ENCODE measurements at places on chromosomes 1 and 21.

- DNase-seq, result no peak
Observed at GRCh38 chr1:182198006-182198605, 136.6 kb upstream of the ZNF648 start.

- no peak for DNase-seq
Observed at GRCh38 chr1:48493970-48494769, 22.2 kb upstream of the SPATA6 start.

DNA sequence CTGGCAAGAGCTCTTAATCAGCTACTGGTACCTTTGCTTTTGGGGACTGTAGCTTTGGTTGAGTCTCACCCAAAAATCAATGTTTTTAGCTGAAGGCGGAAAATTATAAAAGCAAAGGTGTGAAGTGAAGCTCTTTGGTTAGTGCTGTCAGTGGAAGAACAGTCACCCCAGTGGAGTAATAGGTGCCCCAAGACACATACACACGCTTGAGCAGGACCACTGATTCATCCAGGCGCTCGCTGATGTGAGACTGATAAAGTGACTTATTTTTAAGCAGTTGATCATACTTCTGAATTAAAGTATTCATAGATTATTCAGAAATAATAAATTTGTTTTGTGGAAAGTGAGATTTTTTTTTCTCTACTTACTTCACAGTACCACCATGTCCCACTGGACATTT lies 37.1 kb downstream of the TGFB2 start:
- no peak for DNase-seq

DNA sequence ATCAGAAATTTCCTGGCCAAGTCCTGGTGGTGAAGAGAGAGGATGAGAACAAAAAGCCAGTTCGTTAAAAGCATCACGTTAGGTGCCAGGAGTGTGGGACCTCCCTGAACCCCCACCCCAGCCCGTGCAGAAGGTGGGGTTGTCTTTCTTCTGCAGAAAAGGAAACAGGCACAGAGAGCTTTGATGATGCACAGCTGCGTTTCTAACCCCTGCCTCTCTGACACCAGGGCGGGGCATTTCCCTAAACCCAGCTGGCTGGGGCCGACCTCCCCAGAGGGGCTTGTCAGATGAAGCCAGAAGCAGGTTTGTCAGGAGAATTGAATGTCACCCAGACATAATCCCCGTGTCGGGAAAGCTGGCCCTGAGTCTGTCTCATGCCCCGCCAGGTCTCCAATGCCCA lies 189.3 kb upstream of the EDN2 start:
- DNase-seq, result no peak

GRCh38 chr1:94315552-94316116 lies 78.2 kb upstream of the ARHGAP29 start:
- no peak for DNase-seq

DNA sequence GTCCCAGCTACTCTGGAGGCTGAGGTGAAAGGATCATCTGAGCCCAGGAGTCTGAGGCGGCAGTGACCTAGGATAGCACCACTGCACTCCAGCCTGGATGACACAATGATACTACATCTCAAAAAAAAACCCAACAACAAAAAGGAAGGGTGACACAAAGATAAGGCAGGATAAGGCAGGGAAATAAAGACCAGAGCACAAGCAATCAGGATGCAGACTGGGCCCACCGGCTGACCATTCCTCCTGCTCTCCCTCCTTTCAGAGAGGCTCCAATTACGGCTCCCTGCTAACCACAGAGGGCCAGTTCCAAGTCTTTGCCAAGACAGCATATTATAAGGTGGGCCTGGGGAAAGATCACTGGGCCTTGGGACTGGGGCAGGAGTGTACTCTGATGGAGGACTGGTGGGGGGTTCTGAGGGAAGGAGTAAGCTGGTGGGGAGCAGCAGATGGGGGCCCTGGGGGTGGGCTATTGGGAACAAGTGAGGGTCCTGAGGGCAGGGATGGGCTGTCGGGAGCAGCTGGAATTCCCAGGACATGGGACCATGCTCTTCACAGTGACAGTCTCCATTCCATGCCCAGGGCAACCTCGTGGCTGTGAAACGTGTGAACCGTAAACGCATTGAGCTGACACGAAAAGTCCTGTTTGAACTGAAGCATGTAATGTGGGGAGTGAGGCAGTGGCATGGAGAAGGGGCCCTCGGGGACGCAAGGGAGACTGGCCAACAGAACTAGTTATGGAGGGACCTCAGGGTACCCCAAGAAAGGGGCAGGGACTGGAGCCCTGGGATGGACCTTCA lies 7.3 kb downstream of the NPR1 start:
- no peak for DNase-seq

DNA sequence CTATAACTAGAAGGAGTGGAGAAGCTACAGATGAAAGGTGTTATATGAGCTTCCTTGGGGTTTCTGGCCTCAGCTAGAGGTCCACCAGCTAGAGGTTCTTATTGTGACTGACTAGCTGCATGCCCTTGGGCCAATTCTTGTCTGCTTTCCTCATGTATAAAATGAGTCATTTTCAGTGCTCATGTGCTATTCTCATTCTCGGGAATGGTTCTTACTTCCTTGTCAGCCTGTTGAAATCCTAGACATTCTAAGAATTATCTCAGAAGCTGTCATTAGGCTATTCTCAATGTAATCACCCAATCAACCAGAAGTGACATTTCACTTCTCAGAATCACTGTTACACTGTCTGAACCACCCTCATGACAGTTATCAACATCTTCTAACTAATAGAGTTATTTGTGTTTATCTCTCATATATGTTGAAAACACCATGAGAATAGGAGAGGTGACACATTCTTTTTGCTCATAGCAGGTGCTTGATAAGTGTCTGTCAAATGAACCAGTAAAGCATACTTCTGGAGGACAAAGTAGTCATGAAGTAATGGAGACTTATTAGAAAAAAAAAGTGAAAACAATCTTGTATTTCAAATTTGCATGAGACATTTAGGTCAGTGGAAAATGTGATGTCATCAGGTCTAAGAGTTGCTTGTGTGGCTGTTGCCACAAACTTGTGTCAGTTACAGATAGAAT lies 122.8 kb upstream of the IVNS1ABP start:
- no peak for DNase-seq

GRCh38 chr1:158020259-158020885 lies 26.9 kb downstream of the KIRREL1 start:
- DNase-seq, result no peak

DNA sequence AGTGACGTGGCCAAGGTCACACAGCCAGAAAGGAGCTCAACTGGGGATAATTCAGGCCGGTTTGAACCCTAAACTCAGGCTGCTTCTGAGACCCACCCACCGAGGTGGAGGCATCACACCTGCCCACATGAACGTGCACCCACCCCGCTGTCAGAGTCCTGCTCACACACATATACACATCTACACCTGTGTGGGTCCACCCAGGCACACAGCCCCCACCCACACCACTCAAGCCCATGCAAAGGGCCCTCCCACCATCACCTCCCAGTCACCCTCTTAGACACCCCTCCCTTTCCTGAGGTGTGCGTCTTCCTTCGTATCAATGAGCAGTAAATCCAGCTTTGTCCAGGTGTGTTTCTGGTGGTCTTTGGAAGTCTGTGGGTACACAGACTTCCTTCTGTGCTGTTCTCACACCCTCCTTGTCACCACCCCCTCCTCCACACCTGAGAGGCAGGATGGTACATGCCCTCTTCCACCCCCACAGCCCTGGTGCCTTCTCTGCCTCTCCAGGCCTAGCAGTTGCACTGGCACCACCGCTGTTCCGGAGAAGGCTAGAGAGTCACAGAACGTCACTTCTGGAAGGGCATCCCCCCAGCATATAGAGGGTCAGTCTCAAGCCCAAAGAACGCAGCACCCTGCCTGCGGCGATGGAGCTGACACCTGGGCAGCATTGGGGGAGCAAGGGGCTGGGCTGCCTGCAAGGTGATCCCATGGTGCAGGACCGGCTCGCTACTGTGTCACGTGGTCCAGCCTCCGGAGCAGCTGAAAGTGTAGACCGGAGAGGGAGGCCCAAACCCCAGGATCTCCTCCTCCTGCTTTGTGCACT lies 18.9 kb upstream of the FAM131C start:
- no peak for DNase-seq

DNA sequence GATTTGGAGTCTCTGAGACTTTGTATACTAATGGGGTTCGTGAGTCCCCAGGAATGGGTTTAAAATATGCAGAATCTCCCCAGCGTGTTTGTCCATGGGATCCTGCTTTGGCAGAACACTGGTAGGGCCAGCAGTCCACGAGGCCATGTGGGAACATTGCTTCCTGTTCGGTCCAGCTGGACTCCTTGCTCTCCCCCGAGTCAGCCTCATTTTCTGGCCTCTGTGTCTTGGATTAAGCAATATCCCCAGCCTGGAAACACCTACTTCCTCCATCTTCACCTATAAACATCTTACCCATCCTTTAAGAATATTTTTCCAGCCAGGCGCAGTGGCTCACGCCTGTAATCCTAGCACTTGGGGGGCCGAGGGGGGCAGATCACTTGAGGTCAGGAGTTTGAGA lies 142.4 kb downstream of the NAV1 start:
- DNase-seq, result no peak

- DNase-seq, result no peak
Observed at GRCh38 chr1:235628316-235629005, 21.1 kb downstream of the GNG4 start.

DNA sequence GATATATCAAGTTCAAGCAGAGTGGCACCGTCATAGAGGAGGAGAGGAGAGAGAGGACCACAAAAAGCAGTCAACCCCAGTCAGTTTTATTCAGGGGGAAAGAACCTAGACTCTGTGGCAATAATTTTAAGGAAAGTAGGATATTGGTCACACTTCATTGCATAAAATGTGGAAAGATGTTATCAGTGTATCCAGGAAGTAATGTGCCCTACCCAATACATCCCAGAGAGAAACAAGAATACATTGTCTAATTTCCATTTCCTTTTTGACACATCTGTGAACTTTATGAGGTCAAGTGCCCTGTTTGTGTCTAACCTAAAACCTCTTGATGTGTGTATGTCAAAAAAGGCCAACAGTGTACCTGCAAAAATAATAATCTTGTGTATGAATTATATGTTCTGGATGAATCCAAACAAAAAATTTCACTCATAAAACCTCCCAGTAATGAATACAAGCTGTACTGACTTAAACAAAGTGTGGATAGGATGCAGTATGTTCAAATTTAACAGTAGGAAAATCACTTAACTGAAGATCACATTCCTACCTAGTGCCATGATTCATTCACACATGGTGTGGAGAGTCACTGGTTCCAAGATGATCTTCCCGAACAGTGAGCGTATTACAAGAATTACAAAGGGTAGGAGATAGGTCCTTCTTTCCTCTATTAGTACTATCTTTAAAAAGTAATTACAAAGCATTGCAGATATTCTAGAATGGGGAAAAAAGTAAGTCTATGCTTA lies 712.1 kb upstream of the CXADR start:
- DNase-seq, result no peak

DNA sequence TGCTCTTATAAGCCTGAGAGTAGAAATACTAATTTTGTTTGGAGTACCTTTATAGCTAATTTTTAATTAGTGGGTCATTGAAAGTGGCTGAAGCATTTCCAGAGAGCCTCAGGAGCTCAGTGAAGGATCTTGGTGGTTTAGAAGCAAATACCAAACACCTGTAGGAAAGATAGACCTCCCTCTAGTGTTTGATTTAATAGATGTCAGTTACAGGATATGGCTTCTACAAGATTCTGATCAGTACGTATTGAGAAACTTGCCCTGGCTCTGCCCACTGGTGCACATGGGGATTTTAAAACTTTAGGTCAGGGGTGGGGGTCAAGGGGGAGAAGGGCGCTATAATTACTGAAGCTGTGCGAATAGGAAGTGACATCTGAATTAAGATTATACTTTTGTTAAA lies 122.2 kb downstream of the POU2F1 start:
- no peak for DNase-seq

DNA sequence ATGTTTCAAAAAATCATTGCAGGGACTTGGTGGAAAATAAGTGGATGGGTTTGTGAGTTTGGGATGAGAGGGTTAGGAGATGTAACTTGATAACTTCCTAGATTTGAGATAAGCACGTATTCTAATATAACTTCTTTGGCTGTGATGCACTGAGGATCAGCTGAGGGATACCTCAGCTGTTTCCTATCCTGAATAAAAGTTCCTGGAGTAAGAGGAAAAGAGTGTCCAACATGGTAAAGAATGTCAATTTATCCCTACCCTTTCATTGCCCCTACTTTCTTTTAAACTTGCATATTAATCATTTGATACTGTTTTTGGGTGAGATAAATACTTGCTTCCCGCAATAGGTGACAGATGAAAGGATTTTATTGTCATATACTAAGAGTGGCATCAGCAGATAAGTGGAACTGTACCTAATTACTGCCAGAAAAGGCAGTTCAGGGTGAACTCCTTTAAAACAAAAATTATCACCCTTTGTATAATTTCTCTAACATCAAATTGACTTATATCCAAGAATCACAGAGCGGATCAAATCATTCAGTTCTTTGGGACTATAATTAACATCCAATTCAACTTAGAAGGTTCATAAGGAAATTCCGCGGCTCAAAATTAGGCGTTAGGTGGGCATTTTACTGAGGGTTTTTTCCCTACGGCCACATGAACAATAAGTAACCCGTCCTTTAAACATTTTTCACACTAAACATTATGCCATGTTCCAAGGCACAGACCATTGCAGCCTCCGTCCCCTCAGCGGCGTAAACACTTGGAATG lies 1.4 kb upstream of the SUCO start:
- DNase-seq, result no peak

DNA sequence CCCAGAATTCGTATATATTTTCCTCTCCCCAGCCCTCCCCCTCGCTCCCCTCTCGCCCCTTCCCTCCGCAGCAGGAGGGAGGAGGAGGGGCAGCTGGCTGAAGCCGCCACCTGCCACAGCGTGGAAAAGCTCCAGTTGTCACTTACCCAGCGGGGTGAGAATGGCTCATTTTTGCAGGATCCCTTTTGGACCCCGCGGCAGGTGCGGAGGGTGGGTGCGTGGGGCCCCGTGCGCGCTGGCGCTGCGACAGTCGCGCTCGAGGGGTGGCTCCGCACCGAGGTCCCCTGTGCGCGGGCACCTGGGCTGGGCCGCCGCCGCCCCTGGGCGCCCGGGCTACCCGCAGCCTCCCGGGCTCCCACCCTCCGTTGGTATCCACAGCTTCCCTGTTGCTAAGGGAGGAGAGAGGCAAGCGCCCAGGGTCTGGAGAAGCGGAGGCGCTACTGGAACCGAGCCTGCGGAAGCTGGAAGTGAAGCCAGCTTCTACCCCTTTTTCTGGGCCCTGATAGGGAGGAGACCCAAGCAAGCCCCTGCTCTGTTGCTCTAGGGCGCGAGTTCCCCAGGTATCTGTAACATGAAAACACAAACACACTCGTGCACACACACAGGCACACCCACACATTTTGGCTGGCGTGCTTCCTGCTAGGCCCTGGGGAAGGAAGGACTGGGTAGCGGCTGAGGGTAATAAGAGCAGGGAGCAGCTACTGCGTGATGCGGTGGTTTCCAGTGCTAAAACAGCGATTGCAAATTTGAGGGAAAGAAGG lies at the start of gene ERICH3:
Gene ERICH3, minus strand, starts transcription at position 442 of the 761 bp plus-strand sequence. Its CDS starts 273 bp downstream, at position 169.
- no peak for DNase-seq

GRCh38 chr1:228149406-228150119 lies at the start of gene GJC2:
GJC2 (plus strand) TSS chr1:228149930; CDS start chr1:228157759, 7,829 bp downstream.
- no peak for DNase-seq

DNA sequence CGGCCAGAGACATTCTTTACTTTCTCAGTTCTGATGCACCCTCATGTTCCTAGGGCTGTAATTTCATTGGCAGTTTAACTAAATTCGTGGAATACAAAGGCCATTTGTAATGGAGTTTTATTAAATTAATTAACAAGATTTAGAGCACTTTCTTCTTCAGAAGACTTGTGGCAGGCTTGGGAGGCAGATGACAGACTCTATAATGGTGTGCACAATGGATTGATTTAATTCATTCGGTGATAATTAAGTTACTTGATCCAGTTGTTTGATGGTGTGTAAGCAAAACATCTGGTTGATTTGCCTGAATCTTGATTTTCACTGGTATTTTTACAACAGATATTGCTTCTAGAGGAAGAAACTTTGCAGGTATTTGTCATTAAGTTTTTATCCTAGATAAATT lies 361.9 kb upstream of the GREM2 start:
- DNase-seq, result no peak

All from T-helper 2 cell (primary cell).